Fibroblast of skin of back (primary cell): ENCODE measurements at places on chromosomes 3 and 15.

DNA sequence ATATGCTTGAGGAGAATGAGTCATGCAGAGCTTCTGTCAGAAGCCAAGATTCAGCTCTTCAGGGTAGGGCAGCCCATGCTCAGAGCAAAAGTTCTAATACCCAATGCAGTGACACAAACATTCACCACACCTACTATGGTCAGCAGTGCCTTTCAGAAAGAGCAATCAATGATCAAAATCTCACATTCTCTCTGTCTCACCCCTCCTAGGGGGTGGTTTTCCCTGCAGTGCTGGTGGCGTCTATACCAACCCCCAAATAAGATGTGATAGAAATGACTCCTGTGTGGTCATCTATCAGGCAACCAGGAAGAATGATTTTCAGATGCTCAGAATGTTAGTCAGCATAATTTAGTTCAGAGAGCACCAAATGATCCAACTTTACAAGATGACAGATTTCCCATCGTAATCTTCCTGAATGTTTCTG is 385.3 kb downstream of the NTRK3 start:
- peak; percentile 4 for DNase-seq

DNA sequence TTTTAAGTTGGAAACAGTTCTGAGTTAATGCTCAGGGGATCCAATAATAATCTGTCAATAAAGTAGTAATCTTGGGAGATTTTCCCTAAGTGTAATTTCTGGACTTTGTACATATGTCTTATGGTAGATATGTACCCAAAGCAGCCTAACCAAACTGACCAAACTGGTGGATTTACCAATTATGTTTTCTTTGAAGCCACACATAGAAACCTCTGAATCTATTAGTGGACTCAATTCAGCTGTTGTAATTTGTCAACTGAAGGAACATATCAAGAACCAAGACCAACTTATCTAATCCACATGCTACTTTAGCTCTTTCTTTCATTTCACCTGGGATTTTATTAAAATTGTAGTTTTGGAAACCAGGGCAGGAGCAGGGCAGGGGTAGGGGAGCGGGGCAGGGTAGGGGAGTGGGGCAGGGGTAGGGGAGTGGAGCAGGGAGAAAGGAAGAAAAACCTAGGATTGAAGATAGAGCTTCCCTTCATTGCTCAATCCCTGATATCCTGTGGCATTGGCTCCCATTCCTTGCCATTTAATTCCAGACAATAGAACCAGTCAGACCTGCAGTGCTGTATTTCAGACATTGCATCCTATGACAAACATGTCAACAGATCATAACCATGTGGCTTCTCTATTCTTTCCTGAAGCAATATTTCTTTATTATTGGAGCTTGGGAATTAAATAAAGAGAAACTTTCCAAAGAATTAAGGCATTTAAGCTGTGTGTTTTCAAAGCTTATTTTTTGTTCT is 101.8 kb downstream of the NFKBIZ start:
- no peak for DNase-seq

GRCh38 chr15:98124581-98124980 is 164.1 kb downstream of the ARRDC4 start:
- DNase-seq = peak; percentile 76

DNA sequence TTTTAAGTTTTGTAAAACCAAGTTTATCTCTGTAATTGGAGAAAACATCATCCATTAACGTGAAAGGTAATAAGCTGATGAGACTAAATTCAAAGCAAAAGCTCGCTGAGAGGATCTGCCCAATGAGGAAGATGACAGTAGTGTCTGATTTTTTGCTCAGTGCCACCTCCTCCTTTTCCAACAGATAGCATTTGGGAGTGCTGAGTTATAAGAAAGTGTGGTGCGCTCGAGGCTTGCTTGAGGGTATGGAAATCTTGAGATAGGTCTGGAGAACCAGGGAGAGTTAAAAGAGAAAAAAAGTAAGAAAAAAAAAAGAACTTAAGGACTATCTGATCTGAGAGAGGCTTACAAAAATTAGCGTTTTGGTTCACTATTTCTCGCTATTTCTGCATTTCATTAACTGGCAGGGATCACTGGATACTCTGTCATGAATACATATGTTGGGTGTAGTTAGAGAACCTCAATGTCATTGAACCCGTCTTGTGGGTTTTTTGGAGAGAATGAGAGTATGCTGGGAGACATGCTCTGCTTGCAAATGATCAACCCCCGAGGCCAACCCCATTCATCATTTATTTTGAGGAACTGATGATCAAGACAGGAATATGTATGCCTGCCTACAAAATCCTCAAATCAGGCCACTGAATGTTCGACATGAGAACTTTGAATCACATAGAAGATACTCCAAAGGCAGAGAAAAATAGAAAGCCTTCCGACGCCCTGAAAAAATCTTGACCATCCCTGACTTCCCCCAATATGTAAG is 973 bp upstream of the USP13 start:
- DNase-seq = no peak

GRCh38 chr15:81317642-81318017 is 6.3 kb downstream of the STARD5 start:
- DNase-seq = no peak

GRCh38 chr3:10653241-10653640 is 147.9 kb upstream of the ATP2B2 start:
- no peak for DNase-seq

DNA sequence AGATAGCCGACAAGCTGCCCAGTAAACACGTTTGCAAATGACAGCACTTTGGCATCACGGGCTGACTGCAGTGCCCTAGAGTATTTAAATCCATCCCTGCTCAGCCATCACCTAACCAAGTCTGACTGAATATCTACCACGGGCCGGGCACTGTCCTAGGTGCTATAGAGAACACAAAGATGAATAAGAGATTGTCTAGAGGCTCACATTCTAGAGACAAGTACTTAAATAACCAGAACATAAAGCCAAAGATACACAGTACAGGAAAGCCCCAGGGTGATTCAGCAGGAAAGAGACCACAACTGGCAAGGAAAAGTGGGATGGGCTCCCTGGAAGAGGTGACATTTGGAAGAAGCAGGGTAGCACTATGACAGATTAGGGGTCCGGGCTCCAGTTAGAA is 103.5 kb downstream of the MYLK start:
- no peak for DNase-seq

DNA sequence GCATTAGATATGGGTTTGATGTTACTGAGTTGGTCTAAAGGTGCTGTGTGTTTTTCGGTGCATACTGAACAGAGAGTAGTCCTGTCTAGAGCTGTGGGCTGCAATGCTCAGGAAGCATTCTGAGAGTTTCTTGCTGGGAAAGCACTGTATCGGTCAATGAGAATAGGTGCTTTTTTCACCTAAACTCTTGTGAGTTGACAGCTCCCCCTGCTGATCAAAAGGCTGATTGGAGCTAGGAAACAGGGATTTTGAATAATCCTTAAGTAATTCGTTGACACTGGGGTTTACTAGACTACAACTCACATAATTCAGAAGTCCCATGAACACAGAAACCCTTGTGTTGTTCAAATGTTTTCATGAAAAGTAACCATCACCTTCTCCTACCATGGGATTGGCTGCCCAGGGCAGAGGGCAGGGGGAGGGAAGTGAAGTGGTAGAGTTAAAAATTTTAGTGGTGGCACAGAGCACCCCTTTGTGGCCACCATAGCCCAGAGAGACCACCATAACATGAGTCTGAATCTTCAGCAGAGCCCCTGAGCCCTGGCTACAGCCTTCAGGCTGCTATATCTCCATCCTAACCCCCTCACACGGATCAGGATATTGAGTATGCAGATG is 13.0 kb upstream of the MANF start:
- peak; percentile 71 for DNase-seq

GRCh38 chr15:62880278-62880677 is 162.3 kb upstream of the TPM1 start:
- no peak for DNase-seq

- no peak for DNase-seq
These were observed 346.6 kb downstream of the CNTN6 start for GRCh38 chr3:1439395-1439794.

DNA sequence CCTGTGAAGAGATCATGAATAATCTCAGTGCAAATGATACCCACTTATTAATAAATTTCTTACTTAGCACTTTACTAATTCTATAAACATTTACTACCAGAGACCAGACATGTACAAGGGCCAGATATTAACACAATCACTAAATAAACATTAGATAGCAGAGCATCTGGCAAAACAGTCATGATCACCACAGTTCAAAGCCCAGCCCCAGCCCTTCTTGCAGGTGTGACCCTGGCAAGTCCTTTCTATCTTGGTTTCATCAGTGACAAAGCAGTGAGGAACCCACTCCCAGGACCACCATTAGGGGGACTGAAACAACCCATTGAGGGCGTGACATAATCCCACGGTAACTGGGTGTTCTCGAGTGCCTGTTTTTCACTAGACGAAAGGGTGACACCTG is 11.6 kb downstream of the ZXDC start:
- DNase-seq = no peak

- no peak for DNase-seq
These were observed 14.7 kb downstream of the XRN1 start for GRCh38 chr3:142433110-142433509.

DNA sequence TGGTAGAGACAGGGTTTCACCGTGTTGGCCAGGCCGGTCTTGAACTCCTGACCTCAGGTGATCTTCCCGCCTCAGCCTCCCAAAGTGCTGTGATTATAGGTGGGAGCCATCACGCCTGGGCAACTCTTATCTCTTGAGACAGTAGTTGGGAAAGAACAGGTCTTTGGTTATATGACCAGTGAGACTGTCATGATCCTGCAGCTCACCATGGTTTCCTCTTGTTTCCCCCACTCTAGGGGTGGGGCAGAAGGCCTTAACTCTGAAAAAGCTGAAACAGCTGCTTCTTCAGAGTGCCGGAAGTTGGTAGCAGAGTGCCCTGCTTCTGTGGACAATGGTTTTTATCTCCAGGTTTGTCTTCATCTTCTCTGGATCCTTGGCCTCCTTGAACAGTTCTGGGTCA is 4.7 kb upstream of the TYRO3 start:
- no peak for DNase-seq

DNA sequence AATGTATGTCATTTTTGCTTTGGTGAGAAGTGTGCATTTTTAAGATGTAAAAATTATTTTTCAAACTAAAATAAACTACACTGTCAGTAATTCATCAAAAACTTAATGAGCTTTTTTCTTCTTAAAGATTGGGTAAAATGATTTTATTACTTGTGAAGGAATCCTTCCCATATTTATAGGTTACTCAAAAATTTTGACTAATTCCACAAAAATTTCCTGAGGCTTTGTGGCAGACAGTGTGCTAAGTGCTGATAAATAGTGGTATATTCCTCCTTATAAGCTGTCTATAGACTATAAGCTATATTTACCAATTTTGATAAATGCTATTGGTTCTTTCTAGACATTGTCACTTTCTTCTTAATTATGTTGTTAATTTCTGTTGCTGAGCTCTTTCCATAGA is 284.5 kb upstream of the SEMA6D start:
- DNase-seq = peak; percentile 72

- no peak for DNase-seq
These were observed 271.1 kb upstream of the C2CD4B start for GRCh38 chr15:62436235-62436634.

GRCh38 chr3:14450506-14450905 is 48.1 kb downstream of the SLC6A6 start:
- DNase-seq = no peak

GRCh38 chr3:66744521-66744920 is 243.7 kb upstream of the LRIG1 start:
- no peak for DNase-seq

DNA sequence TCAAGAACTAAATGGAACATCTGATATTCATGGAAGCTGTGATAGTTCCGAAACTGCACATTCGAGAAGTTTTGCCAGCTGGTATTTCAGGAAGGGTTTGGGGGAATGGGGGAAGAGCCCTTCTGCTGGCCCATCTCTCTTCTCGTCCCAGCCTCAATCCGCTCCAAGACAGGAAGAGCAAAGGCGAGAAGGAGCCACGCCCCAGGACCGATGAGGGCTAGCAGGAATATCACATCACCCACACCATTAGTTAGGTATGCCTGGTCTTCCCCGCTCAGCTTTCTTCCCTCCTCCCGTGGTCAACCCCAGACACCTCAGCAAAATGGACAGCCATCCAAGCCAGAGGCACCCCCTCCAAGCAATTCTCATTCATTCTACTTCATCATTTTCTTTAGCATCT is 14.9 kb upstream of the PCSK6 start:
- DNase-seq = no peak

GRCh38 chr15:69568173-69569009 is 115.8 kb downstream of the RPLP1 start:
- peak; percentile 88 for DNase-seq

DNA sequence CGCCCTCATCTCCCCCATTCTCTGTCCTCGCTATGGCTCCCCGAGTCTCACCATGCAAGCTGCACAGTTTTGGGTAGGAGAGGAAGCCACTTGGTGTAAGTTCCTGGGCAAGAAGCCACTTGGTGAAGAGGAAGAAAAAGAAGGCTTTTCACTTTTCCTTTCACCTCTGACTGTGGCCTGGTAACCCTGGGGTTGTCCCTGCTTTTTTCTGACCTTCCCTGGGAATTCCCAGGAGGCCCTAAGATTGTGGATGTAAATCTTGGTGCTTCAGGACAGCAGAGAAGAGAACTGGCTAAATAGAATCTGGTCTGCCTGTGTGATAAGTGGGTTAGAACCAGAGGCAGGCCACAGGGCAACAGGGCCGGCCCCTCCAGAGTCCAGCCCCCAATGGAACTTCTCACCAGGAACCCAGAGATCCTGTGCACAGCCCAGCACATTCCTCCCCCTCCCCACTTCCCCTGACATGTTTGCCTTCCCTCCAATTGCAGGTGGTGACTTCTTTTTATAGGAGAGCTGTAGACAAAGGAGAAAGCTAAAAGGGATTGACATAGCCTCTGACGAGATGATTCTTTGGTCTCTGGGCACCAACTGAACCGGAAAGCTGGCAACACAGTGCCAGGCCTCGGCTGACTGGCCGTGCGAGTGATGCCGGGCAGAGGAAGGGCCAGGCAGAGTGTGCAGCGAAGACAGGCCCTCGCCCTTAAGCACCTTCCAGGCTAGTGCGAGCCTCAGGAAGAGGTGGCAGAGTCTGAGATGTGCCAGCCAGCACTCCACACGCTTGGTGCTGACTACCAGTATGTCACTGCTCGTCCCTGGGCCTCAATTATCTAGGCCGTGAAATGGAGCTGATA is 19.4 kb upstream of the SKOR1 start:
- DNase-seq = no peak

DNA sequence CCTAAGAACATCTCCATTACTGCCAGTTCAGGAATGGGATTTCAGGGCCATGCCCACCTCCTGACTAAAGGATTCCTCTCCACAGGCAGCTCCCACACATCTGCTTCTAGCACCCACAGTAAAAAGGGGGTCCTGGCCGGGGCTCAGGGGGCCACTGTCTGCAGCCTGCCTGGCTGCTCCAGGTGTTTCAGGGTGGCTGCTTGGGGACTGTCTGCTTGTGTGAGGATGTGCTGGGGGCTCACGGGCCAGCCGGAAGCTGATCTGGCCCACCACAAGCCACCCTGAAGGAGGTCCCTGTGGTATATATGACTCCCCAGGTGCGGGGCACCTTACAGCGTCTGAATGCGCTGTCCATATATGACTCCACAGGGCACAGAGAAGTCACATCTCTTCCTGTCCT is 135.4 kb downstream of the NSMCE3 start:
- DNase-seq = no peak

- DNase-seq = peak; percentile 84
These were observed 5.6 kb downstream of the TERC start for GRCh38 chr3:169759256-169759655.
